ENCODE measurements at places on chromosomes 6 and 20. TPM values are rescaled to one million over a fixed set of nuclear protein-coding genes. Genes with fewer than 3 reads are reported as not detected.

GABRR2 gene
- 7.6 TPM for total RNA-seq

LRRN4 gene
- total RNA-seq = 1.1 TPM

METTL24 gene
- not detected for total RNA-seq

VIP gene
- 1.3 TPM for total RNA-seq

RHAG gene
- 0.92 TPM for total RNA-seq

LY6G6D gene
- total RNA-seq = not detected

TRIM31 gene
- total RNA-seq = not detected

GJA10 gene
- total RNA-seq = not detected

KCNK16 gene
- not detected for total RNA-seq

YIPF3 gene
- total RNA-seq = 18.7 TPM

RSPO4 gene
- total RNA-seq = not detected

GNMT gene
- not detected for total RNA-seq

CLPSL1 gene
- total RNA-seq = not detected

RPS6KA2 gene
- 150 TPM for total RNA-seq

MYBL2 gene
- total RNA-seq = 25.1 TPM

PREX1 gene
- 19.3 TPM for total RNA-seq

MLIP gene
- total RNA-seq = not detected

WFDC5 gene
- not detected for total RNA-seq

GSTA3 gene
- not detected for total RNA-seq

Data from stomach (tissue), 19 donors.